ENCODE measurements at places on chromosomes 11 and 22.

- no peak for ATAC-seq
Observed at GRCh38 chr11:116637766-116638165, 135.0 kb downstream of the BUD13 start.

DNA sequence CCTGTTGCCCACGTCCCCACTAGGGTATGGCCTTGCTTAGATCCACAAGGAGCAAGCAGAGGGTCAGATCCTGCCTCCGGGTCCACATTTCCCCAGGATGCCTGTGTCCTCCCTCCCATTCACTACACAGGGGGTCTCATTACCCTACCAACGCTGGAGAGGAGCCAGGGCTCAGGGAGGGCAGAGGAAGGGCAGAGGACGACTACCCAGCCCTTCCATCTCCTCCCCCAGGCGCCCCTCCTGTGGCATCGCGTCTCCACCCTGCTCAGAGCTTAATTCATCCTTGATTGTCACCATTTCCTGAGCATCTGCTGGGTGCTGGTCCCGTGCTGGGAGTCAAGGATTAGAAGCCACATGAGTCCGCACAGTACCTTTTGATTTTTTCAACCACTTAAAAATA lies 5.0 kb downstream of the NFAM1 start:
- no peak for ATAC-seq

GRCh38 chr11:86696451-86696850 lies 24.0 kb upstream of the ME3 start:
- ATAC-seq = no peak

GRCh38 chr11:67666676-67667489 lies 7.5 kb downstream of the ALDH3B2 start:
- ATAC-seq = no peak

- no peak for ATAC-seq
Observed at GRCh38 chr11:120404495-120404894, 68.3 kb downstream of the ARHGEF12 start.

DNA sequence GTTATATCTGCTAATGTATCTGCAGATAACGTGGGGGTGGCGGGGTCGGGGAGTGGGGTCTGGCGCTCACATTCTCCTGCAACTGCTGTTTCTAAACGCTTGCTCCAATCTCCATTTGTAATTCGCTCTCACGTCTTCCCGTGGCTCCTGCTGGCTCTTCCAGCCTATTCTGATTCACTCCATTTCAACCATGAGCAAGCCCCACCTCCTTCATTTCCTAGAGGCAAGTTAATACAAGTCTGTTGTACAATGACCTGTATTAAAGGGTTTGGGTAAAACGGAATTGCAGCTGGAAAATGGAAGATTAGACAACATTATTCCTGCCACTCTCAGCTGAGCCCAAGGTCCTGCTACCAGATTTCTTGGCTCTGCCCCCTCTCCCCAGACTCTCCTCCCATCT lies 132.3 kb downstream of the CSNK2A3 start:
- no peak for ATAC-seq

DNA sequence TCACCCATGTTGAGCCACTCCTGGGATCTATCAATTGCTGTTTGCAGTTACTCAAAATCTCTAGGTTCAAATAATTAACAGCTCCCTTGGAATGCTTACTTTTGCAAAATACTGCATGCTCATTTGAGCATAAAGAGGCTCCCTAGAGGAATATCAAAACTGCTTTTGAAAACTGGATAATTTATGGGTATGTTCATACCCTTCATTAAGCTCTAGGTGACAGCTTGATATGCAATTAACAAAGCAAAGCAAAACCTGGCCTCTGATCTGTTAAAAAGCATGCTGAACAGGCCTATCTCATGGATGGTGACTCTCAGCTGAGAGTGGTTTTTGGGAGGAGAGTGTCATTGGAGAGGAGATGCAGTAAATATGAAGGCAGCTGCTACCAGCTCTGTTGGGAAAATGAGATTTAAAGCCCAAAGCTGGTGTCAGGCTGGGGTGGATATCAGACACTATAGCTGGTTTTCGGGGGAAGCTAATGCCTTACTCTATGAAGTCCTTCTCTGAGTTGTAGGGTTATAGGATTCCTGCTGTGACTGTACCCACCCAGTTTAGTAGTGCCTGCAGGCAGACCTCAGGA lies 110.9 kb downstream of the RASSF10 start:
- ATAC-seq = no peak

DNA sequence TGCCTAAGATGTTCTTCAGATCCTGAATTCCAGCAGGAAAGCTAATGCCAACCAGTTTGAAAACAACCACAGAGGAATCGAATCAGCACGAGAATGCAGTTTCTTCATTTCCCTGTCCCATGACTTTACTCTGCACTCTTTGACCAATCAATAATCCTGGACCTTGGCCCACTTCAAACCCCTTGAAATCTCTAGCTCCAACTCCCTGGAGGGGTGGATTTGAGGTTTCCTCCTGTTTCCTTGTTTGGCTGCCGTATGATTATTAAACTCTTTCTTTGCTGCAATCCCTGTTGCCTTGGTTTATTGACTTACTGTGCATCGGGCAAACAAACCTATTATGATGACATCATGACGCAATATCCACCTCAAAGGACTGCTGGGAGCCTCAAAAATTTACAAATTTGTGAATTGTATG lies 109.3 kb downstream of the FBXO7 start:
- ATAC-seq = no peak

DNA sequence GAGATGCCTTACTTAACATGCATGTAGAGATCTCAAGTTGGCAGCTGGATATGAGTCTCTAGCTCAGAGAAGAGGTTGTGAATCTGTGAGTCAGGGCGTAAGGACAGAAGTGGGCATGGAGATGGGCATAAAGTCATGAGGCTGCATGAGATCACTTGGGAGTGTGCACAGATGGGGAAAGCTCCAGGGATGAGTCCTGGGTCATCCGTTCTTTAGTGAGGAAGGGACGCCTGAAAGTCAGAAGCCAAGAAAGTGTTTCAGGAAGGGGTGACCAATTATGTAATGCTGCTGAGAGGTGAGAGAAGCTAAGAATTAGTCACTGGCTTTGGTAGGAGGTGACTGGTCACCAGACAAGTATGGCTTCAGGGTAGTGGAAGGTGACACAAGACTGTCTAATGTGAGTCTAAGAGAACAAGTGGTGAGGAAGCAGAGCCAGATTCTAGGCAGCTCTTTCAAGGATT lies 6.7 kb downstream of the ACP2 start:
- no peak for ATAC-seq

DNA sequence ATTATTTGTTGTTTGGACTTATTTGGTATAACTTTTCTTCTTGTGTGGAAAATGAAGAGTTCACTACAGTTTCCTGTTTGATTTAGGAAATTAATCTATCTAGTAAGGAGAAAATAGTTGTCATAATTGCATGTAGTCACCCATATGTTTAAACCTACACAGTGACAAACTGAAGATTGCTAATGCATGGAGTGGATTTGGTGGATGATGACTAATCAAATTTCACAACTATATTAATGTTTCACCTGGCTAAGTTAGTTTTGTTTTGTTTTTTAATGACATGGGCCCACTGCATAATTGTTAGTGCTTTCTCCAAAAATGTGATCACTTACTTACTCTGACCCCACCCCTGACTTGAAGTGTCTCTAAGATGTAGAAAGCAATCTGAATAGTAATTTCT lies 170.6 kb downstream of the DYNC2H1 start:
- ATAC-seq = no peak

GRCh38 chr11:90321018-90321417 lies 98.2 kb upstream of the CHORDC1 start:
- no peak for ATAC-seq

DNA sequence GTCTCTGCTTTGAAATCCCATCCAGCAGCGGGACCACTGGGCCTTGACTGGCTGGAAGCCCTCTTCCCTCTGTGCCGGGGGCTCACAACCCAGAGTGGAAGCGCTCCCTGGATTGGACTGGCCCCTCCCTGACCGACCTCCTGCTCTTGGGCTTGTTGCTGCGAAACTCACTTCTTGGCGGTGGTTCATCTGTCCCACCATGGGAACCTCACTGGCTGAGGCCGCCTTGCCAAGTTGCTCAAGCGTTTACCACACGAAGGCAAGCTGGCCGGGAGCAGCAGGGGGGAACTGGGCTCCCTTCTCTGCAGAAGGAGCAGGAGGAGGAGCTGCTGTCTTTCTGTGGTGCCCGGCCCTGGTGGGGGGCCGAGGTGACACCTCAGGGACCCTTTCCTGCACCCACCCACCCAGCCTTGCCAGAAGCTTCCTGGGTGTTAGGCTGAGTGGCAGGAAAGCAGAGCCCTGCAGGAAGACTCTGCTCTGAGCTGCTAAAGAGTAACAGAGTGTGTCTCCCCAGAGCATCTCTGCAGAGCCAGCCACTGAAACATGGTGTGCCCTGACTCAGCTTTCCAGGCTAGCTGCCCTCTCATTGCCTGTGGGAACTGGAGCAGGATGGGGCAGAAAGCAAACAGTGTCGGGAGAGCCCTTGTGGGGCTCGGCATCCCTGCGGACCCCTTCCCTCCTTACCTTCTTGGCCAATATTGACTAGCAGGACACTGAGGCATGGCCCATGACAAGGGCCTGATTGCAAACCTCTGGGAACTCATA lies 88.5 kb upstream of the ALX4 start:
- no peak for ATAC-seq

DNA sequence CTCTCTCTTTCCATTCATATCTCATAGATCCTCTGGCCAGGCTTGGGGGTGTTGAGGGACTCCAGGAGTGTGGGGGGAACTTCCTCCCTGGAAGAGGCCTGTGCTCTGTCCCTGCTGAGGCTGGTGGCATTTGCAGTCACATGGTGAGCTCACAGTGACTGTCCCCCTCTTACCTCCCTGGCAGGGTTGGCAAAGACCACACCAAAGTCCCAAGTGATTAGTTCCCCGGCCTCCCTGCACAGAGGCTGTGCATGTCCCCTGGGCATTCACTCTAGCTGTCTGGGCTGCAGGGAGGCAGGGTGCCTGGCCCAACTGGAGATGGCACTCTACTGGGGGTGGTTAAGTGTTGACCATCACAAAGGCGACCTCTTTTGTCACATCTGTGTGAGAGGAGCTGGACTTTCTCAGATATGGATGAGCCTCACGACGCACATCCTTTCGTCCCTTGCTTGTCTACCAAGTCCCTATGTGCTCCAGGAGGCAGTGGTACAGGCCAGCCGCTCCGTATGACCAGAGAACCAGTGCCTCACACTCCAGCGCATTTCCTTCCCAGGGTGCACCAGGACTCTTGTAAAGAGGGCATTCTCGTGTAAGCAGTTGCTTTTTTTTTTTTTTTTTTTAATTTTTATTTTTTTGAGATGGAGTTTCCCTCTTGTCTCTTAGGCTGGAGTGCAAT lies 8.8 kb downstream of the TANGO2 start:
- no peak for ATAC-seq

GRCh38 chr11:76218449-76219178 lies 12.3 kb upstream of the WNT11 start:
- no peak for ATAC-seq

DNA sequence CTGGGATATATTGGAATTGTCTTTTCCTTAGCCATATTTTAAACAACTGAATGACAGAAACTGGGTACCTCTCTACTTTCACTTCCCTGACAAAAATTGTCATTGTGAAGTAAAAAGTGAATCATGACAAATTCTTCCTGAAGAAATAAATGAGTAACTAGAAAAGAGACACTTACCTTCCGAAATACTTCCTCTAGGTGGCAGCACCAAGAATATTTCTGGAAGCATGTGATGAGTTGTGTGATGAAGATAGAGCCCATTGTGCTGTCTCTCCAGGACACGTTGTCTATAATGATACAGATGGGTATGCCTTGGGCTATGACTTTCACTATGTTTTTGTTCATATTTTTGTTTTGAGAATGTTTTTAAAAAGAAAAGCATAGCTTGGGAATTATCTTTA lies 21.5 kb downstream of the CASP4 start:
- ATAC-seq = no peak

GRCh38 chr11:69071086-69071800 lies 22.5 kb downstream of the TPCN2 start:
- ATAC-seq = no peak

- no peak for ATAC-seq
Observed at GRCh38 chr22:28674121-28674563, 5.5 kb downstream of the TTC28 start.

DNA sequence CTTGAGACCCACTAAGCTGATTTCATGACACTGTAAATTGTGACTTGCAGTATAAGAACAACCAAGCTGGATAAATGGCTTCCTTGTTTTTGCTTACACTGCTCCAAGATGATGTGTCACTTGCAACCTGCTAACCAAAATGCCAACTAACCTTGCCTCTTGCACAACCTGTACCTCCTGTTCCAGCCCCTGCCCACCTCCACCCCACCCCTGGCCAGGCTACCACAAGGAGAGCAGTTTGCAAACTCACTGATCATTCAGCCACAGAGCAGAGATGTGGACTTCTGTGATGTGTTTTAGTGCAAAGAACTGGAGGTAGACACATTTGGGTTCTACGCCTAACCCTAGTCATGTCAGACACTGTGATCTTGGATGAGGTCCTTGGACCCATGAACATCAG lies 4.3 kb upstream of the APOL6 start:
- ATAC-seq = no peak

DNA sequence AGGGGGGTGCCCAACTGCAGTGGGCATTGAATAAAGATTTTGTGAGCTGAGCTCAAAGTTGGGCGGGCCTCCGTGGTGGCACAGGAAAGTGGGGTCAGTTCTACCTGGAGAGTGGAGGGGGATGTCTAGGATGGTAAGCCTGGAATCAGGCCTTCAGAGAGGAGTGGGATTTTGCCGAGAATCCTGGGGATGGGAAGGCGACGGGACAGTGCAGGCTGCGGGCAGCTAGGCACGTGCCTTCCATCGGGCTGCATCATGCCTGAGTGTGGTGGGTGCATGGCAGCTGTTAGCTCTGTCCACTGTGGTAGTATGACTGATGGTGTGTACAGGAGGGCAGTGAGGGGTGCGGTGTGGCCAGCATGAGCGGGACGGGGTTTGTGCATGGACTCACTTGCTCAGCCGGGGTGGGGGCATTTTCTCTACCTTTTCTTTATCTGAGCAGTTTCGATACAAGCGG lies 3.6 kb downstream of the SHANK3 start:
- no peak for ATAC-seq

GRCh38 chr11:469684-470560 lies 19.8 kb downstream of the PTDSS2 start:
- ATAC-seq = peak; percentile 91

GRCh38 chr22:49959782-49960158 lies 802 bp upstream of the PIM3 start:
- ATAC-seq = peak; percentile 6

GRCh38 chr11:96314326-96315020 lies 28.5 kb downstream of the MAML2 start:
- peak; percentile 69 for ATAC-seq

DNA sequence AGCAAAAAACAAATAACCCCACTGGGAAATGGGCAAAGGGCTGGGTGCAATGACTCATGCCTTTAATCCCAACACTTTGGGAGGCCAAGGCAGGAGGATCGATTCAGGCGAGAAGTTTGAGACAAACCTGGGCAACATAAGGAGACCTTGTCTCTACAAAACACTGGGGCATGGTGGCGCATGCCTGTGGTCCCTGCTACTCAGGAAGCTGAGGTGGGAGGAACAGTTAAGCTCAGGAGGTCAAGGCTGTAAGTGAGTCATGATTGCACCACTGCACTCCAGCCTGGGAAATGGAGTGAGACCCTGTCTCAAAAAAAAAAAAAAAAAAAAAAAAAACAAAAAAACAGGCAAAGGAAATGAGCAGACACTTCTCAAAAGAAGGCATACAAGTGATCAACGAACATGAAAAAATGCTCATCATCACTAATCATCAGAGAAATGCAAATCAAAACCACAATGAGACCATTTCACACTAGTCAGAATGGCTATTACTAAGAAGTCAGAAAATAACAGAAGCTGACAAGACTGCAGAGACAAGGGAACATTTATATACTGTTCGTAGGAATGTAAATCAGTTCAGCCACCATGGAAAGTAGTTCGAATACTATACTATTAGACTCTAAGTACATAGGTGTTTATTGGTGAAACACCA lies 48.2 kb upstream of the SMCO4 start:
- ATAC-seq = no peak
